Putamen (tissue), 1 donor: ENCODE measurements at places on chromosomes 2 and 18.
A peak's percentile ranks its signal among the peaks of the same experiment; 100 is the strongest.

DNA sequence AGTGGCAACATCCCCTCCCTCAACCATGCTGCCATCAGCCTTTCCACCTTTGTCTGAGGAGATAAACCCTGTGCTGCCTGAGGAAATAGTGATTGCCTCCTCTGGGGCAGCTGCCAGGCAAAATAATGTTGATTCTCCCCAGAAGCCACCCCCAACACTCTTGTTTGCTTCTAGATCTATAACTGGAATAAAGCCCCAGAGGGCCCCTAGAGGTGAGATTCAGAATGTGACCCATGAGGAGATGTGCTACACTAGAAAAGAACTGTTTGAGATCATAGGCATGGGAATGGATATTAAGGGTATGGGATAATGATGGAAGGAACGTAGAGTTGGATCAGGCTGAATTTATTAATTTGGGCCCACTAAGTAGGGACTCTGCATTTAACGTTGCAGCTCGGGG, 116.3 kb upstream of the RMP24 start:
- no peak for DNase-seq

DNA sequence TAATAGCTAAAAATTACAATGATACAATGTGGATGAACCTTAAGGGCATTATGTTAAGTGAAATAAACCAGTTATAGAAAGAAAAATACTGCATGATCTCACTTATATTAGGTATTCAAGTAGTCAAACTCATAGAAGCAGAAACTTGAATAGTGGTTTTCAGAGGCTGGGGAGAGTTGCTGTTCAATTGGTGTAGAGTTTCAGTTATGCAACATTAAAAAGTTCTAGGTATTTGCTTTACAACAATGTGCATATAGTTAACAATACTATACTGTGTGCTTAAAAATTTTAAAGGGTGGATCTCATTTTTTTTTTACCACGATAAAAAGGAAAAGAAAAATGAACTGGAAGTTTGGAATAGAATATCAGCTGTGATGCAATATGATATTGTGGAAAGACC, 479.1 kb downstream of the SPAG16 start:
- no peak for DNase-seq

GRCh38 chr2:122055521-122055931, 300.1 kb downstream of the TSN start:
- no peak for DNase-seq

DNA sequence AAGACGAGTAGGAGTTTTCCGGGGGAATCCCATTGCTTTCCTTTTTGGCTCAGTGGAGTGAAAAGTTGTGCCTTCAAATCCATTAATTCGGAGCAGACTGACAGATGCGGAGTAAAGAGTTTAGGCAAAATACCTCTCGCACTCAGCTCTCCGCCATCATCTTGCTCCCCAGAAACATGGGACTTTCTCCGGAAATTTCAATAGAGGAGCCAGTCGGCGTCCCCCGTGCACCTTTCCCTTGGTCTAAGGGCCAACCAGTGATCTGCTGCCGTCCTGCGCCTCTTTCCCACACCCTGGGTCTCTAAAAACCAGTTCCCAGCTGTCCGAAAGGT, 318 bp downstream of the TYW5 start:
- peak; percentile 25 for DNase-seq

DNA sequence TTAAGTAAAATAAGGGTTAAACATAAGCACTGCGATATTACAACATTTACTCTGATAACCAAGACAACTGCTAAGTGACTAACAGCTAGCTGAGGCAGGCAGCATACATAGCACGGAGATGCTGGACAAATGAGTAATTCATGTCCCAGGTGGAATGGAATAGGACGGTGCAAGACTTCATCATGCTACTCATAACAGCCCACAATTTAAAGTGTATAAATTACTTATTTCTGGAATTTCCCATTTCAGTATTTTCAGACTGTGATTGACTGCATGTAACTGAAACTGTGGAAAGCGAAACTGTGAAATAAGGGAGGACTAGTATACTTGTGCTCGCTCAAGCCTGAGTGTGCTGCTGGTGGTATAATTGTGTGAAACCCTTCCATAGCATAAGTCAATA, 12.9 kb downstream of the IER3IP1 start:
- DNase-seq, result no peak

DNA sequence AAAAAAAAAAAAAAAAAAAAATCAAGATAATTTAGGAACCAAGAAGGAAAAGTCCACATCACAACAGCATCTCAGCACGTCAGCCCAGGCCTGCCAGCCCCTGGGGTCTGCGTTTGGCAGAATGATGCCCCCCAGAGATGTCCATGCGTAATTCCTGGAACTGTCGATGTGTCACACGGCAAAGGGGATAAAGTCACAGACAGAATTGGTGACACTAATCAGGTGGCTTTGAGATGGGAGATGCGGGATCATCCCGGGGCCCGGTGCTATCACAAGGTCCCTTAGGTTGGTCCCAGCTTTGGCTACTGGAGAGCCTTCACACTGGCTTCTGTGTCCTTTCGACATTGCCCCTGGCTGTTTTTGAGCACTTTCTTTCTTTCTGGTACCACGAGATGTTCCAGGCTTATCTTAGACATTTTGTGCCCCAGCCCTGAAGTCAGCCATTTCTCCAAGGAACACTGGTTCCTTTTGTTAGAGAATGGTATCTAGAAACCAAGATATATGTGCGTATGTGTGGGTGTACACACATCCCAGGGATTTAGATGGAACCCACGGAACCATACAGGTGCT, 20.7 kb downstream of the RAMP1 start:
- no peak for DNase-seq

DNA sequence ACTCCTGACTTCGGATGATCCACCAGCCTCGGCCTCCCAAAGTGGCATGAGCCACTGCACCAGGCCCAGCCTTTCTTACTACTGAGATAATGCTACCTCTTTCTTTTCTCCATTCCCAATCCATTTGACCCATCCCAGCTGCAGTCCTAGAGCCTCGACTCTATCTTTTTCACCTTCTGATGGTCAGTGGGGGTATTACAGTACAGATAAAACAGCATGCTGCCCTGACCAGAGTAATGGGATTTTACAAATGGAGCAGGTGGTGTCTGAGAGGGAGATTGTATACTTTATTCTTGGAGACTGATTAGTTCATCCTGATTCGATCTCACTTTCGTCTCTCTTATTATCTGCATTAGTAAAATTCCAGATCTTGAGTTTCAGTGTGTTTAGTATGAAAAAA, 238.6 kb upstream of the TNP1 start:
- DNase-seq, result no peak

DNA sequence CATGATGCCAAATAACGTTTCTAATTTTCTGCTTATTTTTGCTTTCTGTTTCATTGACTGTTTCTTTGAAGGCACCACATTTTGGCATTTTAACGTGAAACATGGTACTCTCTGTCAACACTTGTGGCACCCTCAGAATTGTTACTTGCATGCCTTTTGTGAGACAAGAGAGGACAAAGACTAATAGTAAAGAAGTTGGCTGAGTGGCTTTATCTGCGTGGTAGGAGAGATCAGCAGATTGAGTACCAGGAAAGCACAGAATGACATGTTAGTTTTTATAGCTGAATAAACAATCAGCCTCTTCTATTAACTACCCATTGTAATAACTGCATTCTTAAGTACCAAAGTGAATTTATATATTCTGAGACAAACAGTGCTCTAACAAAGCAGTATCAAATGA, 8.6 kb downstream of the ZNF638 start:
- no peak for DNase-seq

DNA sequence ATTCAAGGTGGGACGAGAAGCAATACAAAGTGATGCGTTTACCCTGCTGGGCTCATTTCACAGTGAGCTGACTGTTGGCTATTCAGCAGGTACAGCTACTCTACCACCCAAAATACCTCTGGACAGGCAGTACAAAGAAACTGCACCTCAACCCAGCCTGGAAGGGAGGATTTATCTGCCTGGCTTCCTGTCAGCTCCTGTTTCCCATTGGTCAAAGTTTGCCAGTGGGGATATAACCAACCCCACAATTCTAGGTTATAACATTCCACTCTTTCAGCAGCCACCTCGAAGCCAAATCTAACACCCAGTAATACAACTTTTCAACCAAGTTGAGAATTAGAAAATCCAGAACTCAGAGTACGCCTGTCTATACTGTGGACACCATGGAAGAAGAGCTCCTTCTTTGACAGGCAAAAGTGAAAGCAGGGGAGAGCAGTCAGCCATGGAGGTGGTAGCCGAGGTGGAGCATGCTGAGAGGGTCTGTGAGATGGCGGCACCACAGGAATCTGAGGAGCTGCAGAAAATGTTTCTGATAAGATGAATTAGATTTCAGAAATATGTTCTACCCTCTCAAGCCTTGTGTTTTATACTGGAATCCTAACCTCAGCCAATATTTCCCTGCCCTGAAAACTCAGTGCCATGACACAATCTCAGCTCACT, 10.8 kb downstream of the DUSP19 start:
- no peak for DNase-seq

DNA sequence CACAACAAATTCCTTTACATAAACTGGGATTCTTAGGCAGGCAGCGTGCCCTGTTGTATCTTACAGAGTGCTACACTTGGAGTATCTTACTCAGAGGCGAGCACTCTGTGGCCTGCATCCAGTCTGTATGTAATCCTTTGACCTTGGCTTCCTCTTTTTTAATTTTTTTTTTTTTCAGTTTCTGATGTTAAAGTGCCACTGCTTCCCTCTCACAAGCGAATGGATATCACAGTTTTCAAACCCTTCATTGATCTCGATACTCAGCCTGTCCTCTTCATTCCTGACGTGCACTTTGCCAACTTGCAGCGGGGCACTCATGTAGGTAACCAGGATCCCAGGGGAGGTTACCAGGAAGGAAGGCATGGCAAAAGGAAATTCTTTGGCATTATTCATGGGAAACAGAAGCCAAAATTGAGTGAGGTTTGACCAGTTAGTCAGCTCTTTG, 40.4 kb downstream of the GRHL1 start:
- no peak for DNase-seq

- peak; percentile 47 for DNase-seq
These were observed 9.0 kb downstream of the ERFE start for GRCh38 chr2:238167761-238168160.

DNA sequence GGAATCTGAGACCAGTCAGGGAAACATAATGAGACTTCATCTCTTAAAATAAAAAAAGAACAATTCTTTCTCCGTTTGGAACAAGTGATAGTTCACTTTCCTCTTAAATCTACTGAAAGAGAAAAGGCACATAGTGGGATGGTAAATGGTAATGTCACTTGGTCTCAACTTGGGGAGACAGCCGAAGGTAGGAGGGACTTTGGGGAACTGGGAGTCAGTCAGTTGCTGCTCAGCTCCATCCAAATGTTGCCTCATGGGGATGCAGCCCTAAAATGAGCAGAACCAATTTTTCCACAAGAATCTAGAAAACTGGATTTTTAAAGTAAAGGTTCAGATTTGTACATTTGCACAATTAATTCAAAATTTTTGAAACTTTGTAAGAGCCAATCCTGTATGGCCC, 19.2 kb downstream of the RASGRP3 start:
- no peak for DNase-seq

- no peak for DNase-seq
These were observed 45.4 kb downstream of the ST8SIA5 start for GRCh38 chr18:46711444-46711863.

DNA sequence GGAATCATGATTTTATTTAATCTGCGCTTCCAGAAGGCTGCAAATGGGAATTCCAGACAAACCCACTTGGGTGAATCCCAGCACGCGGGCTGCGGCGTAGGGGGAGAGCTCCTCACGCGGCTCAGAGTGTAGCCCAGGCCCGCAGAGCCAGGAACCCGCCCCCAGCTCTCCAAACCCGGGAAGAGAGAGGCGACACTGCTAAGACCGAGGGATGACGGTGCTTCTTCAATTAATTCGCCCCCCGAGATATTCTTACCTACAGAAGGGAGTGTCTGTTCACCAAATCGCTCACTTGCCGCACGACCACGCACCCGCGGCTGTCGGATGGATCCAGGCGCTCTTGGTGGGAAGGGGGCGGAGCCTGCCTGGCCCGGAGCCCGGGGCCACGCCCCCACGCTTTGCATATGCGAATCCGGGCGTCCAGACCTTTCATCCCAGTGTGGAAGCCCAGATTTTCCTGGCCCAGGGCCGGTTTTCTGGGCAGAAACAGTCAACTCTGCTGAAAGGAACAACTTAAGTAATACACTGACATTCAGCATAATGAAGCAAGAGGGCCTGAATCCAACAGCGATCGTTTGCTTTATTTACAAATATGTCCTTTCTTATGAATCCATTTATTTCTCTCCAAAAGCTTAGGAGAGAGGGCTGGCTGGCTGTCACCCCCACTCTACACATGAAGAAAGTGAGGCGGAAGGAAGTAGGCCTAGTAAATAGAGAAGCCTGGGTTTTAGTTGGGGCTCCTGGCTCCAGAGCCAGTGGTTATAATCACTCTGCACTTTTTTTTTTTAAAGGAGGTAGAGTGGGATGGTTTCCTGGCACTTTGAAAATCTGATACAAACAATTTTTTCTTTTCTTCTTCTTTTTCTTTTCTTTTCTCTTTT, at the start of gene SLC19A3:
Gene SLC19A3 (minus strand): TSS at position 342 of the 881 bp plus-strand sequence. CDS start 15,710 bp downstream, outside the sequence.
- peak; percentile 79 for DNase-seq

GRCh38 chr18:21291106-21291505, 49.1 kb downstream of the GREB1L start:
- no peak for DNase-seq

- no peak for DNase-seq
These were observed 136.1 kb downstream of the ICOS start for GRCh38 chr2:204072443-204073324.

- no peak for DNase-seq
These were observed 1057.1 kb upstream of the CRIM1 start for GRCh38 chr2:35298493-35298892.

DNA sequence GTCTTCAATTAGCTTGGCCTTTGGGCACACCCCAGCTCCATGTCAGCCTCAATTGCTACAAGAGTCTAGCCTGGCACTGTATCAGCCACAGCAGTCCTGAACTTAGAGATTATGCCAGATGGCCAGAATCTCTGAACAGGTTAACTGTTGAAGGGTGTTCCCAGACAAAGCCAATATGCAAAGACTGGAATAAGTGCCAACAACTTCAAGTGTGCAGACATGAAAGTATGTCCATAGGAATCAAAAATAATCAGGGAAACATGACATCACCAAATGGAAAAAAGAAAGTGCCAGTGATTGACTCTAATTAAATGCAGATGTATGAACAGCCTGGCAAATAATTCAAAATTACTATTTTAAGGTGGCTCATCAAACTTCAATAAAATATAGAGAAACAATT, 98.5 kb upstream of the DOCK10 start:
- DNase-seq, result no peak

DNA sequence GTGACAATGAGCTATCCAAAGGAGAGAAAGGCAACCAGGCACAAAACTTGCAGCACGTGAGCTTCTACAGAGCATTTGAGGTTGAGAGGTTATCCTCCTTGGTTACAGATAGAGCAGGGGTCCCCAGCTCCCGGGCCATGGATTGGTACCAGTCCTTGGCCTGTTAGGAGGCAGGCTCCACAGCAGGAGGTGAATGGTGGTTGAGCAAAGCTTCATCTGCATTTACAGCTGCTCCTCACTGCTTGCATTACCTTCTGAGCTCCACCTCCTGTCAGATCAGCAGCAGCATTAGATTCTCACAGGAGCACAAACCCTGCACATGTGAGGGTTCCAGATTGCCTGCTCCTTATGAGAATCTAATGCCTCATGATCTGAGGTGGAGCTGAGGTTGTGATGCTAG, 57.8 kb upstream of the ST8SIA3 start:
- no peak for DNase-seq
